ENCODE measurements at places on chromosomes 7 and 10.

- DNase-seq, result peak; percentile 40
Measured at GRCh38 chr10:15419279-15419874, 48.3 kb upstream of the FAM171A1 start.

DNA sequence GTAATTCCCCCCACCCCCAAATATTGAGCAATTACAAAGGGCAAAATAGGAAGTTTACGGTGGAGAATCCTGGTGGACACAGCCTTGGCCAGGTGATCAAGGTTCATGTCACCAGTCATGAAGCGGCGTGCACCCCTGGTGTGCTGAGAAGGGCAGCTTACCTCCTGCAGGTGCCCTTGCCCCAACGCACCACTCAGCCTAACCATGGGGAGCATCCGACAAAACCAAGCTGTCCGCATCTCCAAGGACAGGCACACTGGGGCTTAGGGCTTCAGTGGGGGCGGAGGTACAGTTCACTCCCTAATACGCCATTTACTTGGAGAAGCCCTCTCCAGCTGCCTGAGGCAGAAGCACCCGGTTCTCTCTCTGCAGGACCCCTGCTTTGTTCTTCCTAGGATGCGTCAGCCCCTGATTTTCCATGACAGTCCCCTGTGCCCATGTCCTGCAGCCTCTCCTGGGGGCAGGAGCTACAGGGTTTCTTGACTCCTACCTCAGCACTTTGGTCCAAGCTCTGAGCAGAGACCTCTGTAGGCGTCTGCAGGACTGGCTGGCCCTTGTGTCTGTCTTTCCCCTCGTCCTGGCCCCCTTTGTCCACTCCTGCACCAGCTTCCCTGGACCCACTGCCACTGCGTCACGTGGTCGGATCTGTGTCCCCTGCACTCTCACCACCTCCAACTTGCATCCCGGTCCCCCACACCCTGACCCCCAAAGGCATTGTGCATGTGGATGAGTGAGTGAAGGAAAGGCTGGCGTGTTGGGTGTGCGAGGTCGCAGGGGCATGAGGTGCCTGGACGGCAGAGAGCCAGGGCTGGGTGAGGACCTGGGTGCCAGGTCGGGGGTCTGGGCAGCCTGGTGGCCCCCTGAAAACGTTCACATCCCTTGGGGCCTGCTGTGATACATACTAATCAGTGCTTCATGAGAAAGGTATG lies 113.7 kb downstream of the LHPP start:
- DNase-seq, result no peak

DNA sequence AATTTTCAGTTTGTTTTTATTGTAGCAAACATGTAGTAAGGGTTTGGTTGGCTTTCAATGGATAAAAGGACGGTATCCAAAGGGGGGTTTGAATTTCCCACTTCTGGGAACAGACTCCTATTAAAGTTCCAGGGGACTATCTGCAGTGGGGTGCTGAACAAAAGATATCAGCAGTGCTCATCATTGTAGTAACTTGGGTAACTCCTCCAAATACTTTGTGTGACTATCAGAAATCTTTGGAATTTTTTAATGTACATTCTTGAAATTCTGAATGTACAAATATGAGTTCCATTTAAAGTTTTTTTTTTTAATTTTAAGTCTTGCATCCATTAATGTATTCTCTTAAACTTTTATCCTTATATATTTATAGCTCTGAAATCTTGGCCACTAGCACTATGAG lies 42.1 kb downstream of the CYP51A1 start:
- no peak for DNase-seq

- no peak for DNase-seq
Measured at GRCh38 chr7:7416031-7416858, 119.4 kb downstream of the COL28A1 start.

DNA sequence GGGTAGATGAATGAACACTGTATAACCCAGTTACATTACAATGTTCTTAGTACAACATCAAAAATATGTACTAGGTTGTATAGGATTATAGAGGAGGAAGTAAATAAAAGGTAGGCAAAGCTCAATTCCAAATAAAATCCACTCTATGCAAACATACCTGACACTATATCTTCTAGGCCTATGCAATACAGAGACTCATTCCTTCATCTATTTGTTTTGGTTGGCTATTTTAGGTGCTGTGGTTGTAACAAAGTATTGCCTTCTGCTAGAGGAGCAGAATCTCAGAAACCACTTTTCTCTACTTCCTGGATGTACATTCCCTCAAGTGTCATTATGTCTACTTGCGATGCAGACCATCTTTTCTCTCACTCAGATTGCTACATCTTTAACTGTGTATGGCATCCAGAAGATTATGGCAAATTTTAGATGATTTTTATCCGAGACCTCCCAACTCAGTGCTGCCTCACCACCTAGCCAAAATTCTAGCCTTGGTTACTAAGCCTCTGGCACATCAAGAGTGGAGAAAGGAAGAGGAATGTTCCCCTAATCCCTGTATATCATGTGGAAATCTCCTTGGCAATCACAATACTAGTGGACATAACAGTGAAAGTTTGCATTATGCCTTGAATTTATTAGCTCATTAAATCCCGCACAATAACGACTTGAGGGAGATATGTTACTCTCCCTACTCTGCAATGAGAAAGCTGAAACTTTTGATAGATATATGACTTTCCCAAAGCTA lies 5.5 kb upstream of the TFPI2 start:
- DNase-seq, result no peak

- DNase-seq, result no peak
Measured at GRCh38 chr7:132901241-132901640, 180.6 kb downstream of the CHCHD3 start.

- DNase-seq, result no peak
Measured at GRCh38 chr10:18140957-18141845, 977 bp downstream of the CACNB2 start.

GRCh38 chr10:114729103-114729659 lies 71.1 kb upstream of the ABLIM1 start:
- no peak for DNase-seq

- peak; percentile 79 for DNase-seq
Measured at GRCh38 chr10:68871105-68871711, 29.9 kb upstream of the DDX50 start.

GRCh38 chr7:57651006-57651405 lies 201.0 kb downstream of the ZNF716 start:
- no peak for DNase-seq

- peak; percentile 39 for DNase-seq
Measured at GRCh38 chr10:14366760-14367159, 36.0 kb upstream of the FRMD4A start.

- DNase-seq, result peak; percentile 18
Measured at GRCh38 chr7:55469271-55469681, 103.0 kb downstream of the VOPP1 start.

GRCh38 chr10:48455055-48455391 lies 148.5 kb downstream of the MAPK8 start:
- DNase-seq, result no peak

GRCh38 chr10:113036619-113037018 lies 86.6 kb downstream of the TCF7L2 start:
- DNase-seq, result no peak

DNA sequence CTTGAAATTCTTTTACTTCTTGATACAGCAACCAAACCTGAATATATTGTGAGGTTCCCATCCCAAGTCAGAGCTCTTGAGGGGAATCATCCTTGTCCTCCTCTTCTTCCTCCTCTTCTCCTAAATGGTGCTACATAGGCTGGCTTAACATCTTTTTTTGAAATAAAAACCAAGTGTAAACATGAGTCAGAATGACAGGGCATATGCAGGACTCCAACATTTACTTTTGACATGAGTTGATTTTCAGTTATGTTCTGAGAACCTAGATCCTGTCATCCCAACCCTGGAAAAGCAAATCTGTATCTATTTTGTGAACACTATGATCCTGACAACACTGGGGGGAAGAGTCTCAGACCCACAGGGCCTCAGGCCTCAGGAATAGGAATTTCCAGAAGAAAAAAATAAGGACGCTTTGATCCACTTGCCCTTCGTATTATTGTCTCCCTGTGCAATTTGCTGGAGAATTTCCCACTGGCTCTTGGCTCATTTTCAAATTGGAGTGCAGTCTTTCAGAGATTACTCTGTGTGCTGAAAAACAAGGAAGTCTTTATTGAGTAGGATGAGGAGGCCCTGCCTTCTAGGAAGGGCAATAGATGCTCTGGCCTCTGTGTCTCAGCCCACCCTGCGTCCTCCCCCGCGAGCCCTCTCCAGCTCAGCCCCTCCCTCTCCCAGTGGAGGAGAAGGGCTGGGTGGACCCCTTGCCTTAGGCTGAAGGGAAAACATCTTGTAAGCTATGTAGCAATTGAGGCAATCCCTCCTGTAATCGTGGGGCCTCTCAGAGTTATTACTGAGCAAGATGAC lies 121.6 kb downstream of the CREB5 start:
- peak; percentile 40 for DNase-seq

DNA sequence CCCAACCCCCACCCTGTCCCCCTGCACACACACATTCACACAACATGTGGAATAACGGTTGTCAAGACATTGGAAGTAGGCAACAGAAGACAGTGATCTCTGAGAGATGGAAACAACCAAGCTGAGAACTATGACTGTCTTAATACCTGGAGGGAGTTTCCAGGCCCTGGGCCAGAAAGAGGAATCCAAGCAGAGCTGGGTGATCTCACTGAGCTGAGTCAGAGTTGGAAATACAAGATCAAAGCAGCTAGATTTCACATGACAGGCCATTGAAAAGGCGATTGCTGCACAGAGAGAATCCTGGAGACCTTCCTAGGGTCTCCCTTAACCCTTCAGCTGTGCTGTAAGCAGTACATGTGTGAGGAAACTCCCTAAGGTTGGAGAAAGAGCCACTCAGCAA lies 165.8 kb upstream of the PRSS1 start:
- peak; percentile 90 for DNase-seq

DNA sequence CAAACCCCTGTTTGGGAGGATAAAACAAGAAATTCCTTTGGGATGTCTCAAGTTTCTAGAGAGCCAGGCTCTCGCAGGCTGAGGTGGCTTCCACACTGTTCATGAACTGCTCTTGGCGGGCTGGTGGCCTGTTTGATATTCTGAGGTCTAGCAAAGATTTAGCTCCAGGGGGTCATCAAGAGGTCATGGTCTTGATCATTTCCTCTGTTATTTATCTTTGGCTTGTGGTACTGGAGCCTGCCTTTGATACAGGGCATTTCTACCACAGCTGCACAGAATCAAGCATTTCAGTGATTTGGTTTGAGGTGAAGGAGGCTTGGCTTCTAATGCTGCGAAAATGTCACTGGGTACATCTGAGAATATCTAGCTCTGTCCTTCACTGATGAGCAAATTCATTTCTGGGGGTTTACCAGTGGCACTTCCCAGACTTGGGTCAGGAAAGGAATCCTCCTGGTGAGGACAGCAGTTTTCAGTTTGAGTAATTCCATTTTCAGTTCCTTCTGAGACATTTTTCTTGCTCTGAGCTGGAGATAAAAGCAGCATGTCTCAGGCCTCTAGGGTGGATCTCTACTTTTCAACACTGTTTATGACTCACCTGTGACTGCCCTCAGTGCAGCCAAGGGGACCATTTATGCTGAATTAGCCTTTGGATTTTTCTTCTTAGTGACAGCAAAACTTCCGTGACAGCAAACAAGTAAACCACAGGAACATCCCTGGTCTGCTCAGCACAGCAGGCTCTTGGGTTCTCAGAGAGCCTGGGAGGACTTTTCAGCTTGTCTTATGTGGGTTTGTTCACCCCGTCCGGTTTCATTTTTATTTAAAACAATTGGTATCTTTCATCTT lies 312.0 kb downstream of the RNLS start:
- DNase-seq, result peak; percentile 88

DNA sequence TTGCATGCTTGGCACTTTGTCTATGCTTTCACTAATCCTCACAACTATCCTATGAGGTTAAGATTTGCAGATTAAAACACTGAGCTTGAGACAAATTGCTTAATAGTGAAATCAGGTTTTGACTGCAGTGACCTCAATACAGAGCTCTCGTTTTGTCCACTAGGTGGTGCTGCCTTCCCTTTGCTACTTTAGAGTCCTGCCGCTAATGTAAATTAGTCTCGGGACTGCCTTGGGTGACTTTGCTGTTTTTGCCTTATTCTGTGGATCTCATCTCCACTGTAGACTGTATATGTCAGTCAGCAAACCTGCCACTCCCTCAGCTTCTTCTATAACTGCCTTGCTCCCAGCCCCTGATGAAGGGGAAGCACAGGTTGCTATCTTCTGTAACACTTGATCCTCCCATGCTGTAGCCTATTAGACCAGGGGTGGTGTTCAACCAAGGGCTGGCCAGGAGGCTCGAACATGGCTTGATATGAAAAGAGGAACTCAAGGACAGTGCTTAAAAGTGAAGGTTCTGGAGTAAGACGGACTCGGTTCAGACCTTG lies 26.0 kb downstream of the ASB4 start:
- DNase-seq, result peak; percentile 79

- no peak for DNase-seq
Measured at GRCh38 chr7:22039670-22040069, 94.0 kb upstream of the CDCA7L start.

DNA sequence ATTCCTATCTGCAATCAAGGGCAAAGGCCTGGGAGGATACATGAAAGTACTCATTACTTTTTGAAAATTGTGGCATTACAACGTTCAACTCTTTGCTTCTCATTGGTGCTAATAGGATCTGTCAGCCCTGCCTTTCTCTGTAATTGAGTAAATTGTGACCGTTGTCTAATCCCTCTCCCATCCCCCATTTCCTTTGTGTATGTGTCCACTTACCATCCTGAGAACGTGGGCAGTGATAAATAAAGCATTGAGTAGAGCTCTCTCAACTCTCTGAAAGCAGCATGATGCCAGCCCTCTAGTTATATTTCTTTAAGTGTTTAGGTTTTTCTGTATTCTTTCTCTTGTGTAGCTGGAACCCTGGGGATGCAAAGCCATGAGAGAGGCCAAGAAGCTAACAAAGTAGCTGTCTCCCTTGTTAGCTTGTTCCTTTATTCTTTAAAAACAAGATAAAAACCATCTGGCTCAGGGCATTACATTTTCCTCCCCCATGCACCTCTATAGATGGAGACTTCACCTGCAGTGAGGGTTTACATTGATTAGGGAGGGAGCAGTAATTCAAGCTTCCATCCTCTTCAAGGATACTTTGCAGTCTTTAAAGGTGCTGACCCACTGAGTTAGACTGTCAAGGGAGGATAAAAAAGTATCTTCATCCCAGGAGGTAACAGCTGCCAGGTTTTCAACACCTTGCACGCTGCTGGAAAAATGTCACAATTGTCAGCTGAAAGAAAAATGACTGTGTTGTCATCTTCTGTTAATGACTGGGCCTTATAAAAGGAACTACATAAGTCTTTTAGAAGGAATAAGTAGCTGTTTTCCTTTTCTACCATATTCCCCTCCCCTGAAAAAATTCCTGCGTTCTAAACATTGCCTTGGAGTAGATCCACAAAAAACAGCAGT lies 112.3 kb downstream of the BTRC start:
- DNase-seq, result no peak

Data from LHCN-M2 (cell line).